Activated CD4-positive, alpha-beta T cell treated with anti-CD3 and anti-CD28 coated beads, Interleukin-2, amount 50 U/mL, for 48 hours (primary cell): ENCODE measurements at places on chromosomes 2 and 18.

DNA sequence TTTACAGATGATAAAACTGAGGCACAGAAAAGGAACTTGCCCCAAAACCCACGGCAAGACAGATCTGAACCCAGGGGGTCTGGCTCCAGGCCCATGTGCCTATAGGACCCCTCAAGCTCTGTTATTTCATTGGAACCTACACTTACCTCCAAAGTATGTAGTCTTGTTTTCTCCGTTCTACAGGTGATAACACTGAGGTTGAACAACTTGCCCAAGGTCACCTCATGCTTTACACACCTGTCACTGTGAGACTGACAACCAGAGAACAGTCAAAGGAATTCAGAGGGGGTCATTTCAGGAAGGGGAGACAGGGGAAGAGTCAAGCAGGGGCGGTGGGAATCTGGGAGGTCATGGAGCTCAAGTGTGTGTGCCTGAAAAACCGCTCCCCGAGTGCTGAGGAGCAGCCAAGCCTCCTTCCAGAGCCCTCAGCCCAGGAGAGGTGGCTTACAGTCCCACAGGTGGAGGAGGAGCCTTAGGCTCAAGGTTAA is 47.7 kb downstream of the SERTAD2 start:
- no peak for DNase-seq

DNA sequence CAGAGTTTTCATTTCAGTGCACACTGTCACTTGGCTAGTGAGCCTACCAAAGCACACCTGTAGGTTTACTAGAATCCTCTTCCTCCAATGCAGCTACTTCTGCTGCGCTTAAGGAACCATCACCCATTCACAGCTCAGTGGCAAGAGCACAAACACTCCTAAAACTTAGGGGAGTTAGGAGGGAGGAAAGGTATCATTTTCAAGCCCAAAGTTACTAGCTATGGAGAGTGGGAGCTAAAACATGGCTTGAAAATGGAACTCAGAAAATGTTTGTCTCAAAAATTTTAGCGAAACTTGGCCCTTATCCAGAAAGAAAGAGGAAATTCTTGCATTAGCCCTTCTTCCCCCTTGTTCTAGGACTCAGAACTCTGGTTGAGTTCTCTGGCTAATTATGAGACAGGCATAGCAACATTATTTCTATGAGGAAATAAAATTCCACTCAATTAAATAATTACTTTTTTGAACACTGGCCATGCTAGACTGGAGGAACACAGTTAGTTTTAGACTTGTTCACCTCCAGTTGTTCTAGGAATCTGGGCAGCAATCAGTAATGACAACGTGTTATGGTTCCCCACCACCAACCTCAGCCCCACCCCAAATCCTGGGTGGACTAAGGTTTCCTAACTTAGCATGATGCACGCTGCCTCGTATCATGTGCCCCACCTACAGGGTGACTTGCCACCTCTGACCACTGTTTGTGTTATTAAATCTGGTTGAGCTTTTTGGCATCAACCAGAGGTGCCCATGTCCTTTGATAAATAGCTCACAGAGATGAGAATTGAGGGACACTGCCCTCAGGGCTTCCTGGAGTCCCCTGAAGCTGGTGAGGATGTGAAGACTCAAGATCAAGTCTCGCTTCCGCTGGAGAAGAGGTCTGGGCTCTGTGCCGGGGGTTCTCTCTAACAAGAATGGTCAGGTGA is 32.8 kb downstream of the LPIN2 start:
- DNase-seq = peak; percentile 57

- no peak for DNase-seq
Observed at GRCh38 chr2:214801068-214801467, 8.4 kb downstream of the BARD1 start.

GRCh38 chr2:118593257-118593656 is 254.2 kb downstream of the EN1 start:
- no peak for DNase-seq

GRCh38 chr2:215606219-215606618 is 170.4 kb upstream of the FN1 start:
- DNase-seq = no peak

GRCh38 chr2:157170299-157170698 is 87.2 kb upstream of the GALNT5 start:
- DNase-seq = no peak

DNA sequence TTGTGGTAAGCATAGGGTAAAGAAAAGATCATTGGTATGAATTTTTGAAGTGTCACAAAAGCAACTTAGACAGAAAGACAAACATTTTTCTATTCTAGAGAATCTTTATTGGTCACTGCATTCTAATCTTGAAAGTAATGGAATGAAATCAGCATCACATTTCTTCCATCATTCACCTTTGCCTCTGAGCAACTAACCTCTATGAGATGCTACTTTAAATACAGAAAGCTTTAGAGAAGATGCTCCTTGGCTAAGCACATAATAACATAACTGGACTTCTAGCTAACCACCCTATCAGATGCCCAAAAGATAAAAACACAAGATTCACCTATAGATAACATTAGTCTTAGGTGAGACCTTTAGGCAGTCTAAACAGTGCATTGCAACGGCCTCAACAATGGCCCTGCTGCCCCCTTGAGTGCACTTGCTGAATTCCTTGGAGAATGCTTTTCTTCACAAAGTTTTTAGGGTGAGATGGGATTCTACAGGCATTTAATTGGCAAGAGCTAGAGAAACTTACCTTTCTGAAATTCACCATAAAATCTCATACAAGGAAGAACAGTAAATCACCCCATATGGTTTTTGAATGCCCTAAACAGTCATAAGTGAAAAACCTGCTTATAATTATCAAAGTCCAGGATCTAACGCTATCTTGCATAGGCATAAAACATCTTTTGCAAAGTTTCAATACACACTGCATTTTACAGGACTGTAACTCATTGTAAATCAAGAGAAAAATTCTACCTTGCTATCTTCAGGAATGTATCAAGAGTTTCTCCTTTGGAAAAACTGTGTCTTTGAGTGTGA is 791.3 kb upstream of the CHAC2 start:
- no peak for DNase-seq

DNA sequence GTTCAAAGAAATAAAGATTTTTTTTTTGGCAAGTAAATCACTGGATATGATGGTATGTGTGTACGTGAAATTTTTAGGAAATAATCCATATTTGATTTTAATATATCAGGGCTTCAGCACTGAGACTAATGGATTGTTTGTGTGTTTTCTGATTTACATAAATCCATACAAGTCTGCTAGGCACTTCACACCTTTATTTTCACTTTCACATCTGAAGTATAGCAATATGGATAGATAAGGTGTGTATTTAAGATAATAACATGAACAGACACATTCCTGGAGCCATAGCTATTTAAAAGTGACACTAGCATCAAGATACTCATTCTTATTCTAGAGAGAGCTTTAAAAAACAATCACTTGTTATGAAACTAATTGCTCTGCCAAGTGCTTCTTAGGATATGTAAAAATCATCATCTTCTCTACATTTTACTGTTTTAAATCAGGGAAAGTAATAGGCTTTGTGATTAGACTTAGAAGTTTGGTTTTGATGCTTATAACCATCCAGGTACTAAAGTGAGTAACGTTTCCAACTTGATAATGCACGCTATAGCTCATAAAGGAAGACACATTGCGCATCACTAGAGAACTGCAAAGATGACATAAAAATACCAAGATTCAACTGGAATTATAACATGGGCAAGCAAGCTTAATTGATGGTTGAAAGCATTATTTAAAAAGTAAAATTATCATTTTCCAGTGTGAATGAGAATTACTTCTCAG is 208.9 kb downstream of the ZEB2 start:
- no peak for DNase-seq

DNA sequence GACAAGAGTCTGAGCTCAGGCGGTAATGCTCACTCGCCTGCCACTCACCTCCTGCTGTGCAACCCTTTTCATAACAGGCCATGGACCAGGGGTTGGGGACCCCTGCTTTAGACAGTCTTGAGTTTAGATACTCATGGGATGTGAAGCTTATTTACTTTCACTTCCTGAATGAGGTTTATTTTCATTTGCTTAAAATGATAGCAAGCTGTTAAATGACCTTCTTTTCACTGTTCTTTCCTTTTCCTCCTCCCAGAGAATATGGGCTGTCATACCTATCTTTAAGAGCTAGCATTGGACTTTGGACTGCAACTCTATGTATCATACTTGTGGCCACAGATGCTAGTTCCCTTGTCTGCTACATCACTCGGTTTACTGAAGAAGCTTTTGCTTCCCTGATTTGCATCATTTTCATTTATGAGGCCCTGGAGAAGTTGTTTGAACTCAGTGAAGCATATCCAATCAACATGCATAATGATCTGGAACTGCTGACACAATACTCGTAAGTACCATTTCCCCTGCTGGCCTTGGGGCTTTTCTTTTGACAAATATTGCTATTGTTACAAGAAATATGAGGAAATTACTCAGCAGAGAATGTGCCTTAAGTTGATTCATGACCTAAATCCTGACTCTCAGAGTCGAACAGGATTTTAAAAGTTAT is 168.5 kb downstream of the DPP4 start:
- DNase-seq = no peak

DNA sequence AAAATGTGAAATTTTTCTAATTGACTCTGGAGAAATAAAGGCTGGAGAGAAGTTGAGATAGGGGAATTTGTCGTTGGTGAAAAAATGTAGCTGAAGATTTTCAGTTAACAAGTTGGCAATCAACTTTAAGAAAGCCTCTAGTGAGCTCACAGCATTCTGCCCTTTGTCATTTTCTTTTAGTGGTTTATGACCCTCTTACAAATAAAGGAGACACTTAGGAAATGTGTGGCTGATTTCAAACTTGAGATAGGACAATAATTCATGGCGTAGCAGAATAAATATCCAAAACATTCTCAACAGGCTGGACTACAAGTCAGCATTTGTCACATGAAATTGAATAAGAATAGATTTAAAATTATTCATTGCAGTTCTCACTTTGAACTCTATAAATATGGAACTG is 412.5 kb upstream of the SPHKAP start:
- DNase-seq = no peak

GRCh38 chr18:78640246-78640995 is 339.2 kb upstream of the SALL3 start:
- DNase-seq = no peak

- no peak for DNase-seq
Observed at GRCh38 chr18:3993941-3994687, 461.0 kb downstream of the DLGAP1 start.

DNA sequence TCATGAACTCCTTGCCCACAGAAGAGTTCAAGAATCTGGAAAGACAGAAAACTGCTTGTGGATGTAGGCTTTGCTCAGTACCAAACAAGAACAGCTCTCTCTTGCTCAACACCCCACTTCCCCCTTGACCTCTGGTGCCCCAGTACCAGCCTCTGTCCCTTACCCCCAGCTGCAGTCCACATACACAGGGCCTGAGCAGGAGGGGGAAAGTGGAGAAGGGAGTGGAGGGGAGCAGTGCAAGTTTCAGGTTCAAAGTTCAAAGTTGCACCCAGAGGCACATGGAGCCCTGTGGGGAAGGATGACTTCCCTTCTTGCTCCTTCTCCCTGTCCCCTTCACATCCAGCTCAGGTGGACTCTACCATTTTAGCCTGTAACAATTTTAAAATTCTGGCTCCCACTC is 61.1 kb upstream of the LPIN2 start:
- no peak for DNase-seq

DNA sequence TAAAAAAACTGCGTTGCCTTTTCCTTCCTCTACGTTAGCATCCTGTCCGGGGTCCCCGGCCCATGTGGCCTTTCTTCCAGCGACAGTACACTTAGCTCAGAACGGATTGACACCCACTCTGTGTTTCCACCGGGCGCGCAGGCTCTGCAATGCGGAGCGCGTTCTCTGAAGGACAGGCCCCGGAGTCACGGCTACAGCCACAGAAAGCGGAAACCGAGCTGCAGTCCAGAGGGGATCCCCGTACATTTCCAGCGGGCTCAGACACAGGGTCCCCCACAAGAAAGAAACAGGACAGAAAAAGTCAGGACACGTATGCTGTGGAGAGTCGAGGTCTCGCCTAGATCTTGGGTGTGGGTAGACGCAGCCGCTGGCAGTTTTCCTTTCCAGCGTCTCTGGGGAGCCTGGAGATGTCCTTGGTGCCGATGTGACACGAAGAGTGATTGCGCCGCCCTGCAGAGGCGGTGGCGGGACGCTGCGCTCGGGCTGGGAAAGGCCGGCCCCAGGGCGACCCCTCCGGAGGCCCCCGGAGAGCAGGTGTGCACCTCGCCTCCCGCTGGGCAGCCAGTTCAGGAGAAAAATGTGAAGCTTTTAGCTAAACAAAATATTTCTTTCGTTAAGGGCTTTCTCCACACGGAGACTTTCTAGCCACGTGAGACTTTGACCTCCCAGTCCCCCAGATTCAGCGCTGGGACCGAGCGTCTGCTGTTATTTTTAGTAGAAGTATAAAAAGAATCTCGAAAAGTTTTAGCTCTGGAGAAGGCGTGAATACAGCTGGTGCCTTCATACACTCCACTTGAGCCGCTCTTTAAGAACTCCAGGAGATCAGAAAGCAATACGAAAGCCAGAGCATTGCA is 1.3 kb upstream of the ACKR3 start:
- peak; percentile 30 for DNase-seq

GRCh38 chr2:236608188-236608525 is 38.5 kb downstream of the ACKR3 start:
- DNase-seq = no peak

GRCh38 chr2:51335087-51336058 is 303.4 kb upstream of the NRXN1 start:
- no peak for DNase-seq

- DNase-seq = no peak
Observed at GRCh38 chr2:230184727-230185578, 34.8 kb downstream of the SP110 start.

DNA sequence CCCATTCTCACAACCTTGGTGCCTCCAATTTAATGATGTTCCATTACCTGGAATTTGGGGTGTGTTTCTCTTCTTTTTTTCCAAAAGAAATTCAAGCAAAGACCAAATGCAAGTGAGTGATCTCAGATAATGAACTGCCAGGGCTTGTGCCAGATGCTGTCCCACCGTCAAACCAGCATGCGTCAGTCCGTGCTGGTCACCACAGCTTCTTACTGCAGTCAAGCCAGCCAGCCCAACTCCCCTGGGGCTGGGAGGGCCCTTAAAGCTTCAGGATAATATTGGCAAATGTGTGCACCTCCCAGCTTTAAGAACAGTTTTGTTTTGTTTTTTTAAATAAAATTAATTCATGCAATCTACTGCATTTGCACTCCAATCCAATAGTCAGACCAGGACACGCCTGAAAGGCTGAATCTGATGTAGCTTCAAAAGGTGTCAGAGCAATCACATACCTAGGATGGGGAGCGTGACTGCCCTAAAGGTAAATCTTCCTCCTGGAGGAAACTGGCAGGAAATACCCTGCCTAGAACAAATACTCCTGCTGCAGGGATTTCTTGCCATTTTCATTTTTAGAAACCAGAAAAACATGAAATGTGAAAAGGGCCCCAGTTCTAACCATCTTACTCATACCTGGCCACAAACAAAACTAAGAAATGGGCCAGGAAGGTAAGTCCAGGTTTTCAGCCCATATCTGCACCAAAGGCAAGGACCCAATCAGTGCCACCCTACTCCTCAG is 26.8 kb upstream of the SP3 start:
- DNase-seq = no peak

DNA sequence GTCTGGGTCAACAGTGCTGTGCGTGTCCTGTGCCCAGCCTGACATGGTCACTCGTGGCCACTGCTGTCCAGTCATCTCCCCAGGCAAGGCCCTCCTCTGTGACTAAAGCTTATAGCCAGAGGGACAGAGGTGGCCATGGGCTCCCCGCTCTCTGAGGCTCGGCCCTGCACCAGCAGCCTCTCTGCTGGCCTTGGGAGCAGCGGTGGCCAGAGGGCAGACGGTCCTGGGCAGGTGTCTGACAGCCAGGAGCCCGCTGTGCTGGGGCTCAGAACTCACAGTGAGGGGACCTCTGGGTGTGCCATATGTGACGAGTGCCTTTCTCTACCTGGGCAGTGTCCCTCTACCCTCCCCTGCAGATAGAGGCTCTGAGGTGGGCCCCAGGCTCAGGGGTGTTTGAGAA is 98.7 kb downstream of the FAM210A start:
- no peak for DNase-seq
